M059J (cell line): ENCODE measurements at places on chromosomes 1 and 21. TPM values are rescaled to one million over a fixed set of nuclear protein-coding genes. Genes with fewer than 3 reads are reported as not detected.

The FHAD1 gene
- total RNA-seq: 0.64 and 1.3 TPM in 2 replicates

- no peak for DNase-seq
These were observed 50.8 kb upstream of the MACF1 start for GRCh38 chr1:39153684-39154083.

The SLC30A1 gene
- 8.2 and 16.1 TPM in 2 replicates for total RNA-seq

DNA sequence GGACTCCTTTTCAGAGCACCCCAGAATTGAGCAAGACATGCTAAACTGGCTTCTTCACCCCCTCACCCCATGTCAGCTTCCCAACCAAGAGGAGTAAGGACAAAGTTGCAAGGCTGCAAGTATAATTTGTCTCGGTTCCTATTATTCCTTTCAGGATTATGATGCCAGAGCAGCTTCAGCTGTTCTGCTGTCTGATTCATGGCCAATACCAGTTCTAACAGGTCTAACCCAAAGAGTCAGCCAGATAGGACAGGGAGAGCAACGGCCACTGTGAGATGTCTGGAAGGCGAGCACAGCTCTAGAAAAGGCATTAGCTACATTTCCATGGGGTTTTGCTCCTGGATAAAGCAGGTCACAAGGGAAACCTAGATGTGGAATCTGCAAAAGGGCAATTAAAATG lies 53.3 kb upstream of the HOOK1 start:
- no peak for DNase-seq

GRCh38 chr1:84121360-84121759 lies 22.7 kb upstream of the PRKACB start:
- no peak for DNase-seq

DNA sequence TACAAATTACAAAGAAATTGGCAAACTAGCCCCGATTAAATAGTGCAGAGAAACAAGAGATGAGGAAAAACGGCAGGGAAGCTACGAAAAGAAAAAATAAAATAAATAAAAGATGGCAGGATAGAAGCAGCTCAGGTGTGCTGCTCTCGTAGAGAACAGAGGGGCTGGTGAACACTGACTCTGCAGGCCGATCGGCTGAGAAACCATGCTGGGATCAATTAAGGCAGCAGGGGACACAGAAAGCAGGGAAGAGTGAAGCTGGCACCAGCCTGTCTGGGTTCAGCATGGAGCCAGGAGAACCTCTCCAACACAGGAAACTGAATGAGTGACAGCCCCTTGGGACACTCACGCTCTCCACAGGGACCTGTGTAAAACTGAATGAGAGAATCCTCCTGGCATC lies 39.5 kb upstream of the TMPRSS15 start:
- DNase-seq: no peak

The PLEKHM2 gene
- 35.3 and 59.1 TPM in 2 replicates for total RNA-seq

The PHTF1 gene
- 72.3 and 77.3 TPM in 2 replicates for total RNA-seq

The TTC39A gene
- total RNA-seq: 0.67 and 2.0 TPM in 2 replicates

- DNase-seq: no peak
These were observed 49.7 kb downstream of the PGM1 start for GRCh38 chr1:63642901-63643300.

GRCh38 chr1:204793259-204793914 lies 77.3 kb upstream of the NFASC start:
- DNase-seq: no peak

DNA sequence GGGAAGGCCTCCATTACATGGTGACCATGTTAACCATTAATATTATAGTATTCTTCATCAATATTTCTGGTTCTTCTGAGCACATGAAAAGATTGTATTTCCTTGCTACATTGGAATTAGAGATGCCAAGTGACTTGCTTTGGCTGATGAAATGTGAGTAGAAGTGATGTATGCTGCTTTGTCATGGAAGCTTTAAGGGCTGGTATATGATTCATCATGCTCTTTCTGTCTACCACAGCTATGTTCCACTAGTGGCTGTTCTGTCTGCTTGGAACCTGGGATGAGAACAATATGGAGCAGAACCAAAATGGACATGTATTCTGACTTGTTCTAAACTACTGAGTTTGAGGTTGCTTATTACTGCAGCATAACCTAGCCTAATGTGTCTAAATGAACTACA lies 163.3 kb downstream of the TM2D1 start:
- DNase-seq: no peak

The ATP1A4 gene
- total RNA-seq: not detected in 2 replicates

The ZFYVE9 gene
- 9.2 and 13.5 TPM in 2 replicates for total RNA-seq

The TMEM183A gene
- 84.6 and 99.6 TPM in 2 replicates for total RNA-seq

- DNase-seq: no peak
These were observed 22.0 kb upstream of the SLC26A9 start for GRCh38 chr1:205965036-205965884.

DNA sequence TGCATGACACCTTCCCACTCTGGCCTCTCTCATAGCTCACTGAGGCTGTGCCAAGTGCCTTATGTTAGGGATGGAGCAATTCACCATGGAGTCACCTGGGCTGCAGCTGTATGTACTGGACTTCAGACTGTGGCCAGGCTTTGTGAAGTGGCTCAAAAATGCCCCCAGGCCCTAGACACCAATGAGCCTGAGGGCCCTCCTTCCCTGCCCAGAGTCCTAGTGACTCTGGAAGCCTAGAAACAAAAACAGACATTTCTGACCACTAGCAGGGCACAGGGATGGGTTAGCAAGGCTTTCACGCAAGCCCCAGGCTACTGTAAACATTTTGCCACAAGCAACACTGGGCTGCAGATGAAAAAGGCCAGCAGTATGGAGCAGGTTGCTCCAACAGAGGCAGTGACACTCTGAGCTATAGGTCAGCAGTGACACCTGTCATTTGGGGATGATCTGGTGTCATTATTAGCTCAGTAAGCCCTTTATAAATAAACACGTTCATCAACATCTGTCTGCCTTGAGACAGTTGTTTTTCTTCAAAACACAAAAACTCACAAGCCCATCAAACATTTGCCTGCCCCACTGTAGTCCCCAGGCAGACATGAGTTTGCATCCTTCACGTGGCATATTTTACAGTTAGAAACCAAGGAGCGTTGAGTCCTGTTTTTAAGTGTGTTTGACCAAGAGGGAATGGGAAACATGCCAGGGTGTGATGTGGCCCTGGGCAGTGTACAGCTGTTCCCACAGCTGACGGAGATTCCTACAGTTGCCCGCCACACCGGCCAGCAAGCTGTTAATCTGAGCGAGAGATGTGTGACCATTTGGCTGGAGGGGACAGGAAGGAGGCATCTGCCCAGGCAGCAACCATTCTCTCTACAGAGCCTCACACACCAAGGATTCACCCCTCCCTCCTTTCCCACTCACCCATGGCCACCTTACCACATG lies 66.8 kb downstream of the KCNN3 start:
- DNase-seq: peak; percentile 11

DNA sequence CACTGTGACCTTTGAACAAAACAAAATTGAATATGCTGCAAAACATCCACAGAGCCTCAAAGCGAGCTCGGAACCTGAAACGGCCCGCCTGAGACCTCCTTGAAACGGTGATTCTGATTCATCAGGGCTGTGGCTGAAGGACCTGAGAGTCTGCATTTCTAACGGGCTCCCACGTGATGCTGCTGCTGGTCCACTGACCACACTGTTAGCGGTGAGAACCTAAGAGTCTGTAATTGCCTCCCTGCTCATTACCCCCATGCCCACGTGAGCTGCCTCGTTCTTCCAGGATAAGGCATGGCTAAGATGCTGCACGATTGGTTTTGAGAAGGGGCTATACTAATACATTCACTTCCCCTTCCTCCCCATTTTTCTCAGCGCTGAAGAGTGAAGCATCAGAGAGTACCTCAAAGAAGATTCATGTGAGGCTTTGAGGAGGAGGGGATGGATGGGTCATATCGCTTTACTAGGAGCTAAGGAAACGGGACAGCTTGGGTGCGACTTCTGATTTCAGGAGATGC lies 9.7 kb downstream of the TLR5 start:
- DNase-seq: no peak

DNA sequence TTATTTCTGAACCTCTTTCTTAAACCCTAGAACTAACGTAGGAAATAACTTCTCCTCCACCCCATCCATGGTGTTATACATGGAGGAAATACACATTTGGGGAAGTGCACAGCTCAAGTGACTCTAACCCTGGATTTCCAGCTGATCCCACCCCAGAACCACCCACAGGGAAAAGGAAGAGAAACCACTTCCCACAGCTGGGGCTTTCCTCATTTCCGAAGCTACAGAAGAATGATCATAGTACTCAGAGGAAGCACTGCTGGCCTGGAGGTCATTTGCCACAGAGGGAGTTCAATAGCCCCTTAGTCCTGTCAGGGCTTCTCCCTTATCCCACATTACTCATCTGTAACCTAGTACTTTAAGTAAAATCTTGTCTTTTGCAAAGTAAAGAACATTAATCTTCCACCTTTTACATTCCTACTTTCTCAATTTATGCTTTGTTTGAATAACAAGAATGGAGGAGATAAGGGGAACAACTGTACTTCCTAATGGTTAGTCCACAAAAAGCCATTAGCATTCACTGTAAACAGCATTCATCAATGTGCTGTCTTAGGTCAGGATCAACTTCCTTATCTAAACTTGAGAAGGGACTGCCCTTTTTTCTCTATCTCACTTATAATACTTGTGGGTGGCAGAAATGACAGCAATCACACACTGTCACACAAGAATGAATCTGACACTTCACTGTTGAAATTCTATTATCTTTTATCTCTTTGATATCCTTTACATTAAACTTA lies 63.0 kb upstream of the RGS1 start:
- DNase-seq: no peak

DNA sequence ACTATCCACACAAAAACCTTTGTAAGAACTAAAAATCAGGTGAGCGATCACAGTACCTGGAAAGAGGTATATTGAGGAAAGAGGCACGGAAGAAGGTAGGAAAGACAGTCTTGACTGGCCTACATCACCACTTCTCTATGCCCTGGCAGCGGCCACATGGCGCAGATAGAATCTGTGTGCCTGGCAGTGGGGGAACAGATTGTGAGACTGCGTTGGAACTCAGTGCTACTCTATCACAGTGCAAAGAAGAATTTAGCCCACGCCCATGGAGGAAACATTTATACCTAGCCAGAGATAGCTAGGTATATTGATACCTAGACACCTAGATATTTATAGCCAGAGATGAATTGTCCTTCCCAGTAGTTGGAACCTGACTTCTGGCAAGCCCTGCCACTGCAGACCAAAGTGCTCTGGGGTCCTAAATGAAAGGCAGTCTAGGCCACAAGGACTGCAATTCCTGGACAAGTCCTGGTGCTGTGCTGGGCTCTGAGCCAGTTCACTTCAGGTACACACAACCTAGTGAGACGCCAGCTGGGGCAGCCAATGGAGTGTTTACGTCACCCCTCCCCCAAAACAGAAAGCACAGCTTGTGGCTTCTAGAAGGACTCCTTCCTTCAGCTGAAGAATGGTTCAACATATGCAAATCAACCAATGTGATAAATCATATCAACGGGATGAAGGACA lies 51.9 kb downstream of the DHX9 start:
- DNase-seq: no peak
